Activated B cell treated with CpG ODN at 0.5 μM for 24 hours (primary cell): ENCODE measurements at places on chromosomes 4 and X.

DNA sequence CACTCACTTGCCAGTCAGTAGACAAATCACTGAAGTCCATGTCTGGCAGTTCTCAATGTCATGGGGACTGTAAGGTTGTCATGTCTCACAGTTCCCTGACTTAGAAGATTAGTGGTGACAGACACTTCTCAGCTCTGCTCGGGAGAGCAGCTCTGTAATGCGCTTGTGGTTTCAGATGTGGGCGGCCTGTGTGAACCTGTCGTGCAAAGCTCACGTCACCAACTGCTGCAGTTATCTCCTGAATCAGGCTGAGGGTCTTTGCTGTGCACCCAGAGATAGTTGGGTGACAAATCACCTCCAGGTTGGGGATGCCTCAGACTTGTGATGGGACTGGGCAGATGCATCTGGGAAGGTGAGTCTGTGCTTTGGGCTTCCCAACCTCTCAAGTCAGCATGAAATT lies at the start of gene IL9R:
Gene IL9R (plus strand): TSS at position 261 of the 400 bp plus-strand sequence. CDS start 64 bp downstream, at position 325.
- no peaks in the 10 kb centered on the region for H3K36me3 ChIP-seq
- no peak within 1 kb of the TSS for H3K27ac ChIP-seq
- DNase-seq: no peak
- H3K27me3 ChIP-seq: no peaks in the 10 kb centered on the region

GRCh38 chrX:20989361-20989760 lies 384.9 kb upstream of the CNKSR2 start:
- no peaks in the 10 kb centered on the region for H3K4me1 ChIP-seq
- H3K36me3 ChIP-seq: no peaks in the 10 kb centered on the region
- H3K27ac ChIP-seq: no peak overlapping the region
- no peak for DNase-seq

DNA sequence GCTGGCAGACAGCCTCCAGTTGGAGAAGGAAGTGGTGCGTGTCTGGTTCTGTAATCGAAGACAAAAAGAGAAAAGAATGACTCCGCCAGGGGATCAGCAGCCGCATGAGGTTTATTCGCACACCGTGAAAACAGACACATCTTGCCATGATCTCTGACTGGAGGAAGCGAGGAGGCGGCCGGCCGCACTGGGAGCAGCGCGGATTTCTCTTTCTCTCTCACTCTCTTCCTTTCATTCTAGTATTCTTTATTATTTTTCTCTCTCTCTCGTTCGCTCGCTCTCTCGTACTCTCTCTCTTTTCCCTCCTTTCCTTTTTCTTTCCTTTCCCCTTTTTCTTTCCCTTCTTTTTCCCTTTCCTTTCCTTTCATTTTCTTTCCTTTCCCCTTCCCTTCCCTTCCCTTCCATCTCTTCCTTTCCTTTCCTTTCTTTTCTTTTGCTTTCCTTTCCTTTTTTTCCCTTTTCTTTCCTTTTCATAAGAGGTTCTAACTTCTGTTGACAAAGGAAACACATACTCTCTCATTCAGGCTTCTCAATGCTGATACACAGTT lies 1.2 kb downstream of the POU3F4 start:
- H3K36me3 ChIP-seq: no peaks in the 10 kb centered on the region
- DNase-seq: no peak
- peaks cover 2% of the 10 kb centered on the region for H3K4me1 ChIP-seq
- H3K4me3 ChIP-seq: no peak overlapping the region
- no peak overlapping the region for H3K27ac ChIP-seq

GRCh38 chr4:78845472-78845871 lies 69.3 kb downstream of the BMP2K start:
- peak overlapping the region; percentile 38 for H3K4me3 ChIP-seq
- peak overlapping the region; percentile 50 for H3K27ac ChIP-seq
- peaks cover 45% of the 10 kb centered on the region for H3K36me3 ChIP-seq
- no peaks in the 10 kb centered on the region for H3K27me3 ChIP-seq
- DNase-seq: no peak

- H3K36me3 ChIP-seq: no peaks in the 10 kb centered on the region
- no peaks in the 10 kb centered on the region for H3K27me3 ChIP-seq
- no peak overlapping the region for H3K27ac ChIP-seq
- H3K4me1 ChIP-seq: no peaks in the 10 kb centered on the region
- DNase-seq: no peak
Observed at GRCh38 chr4:33013282-33013681, 2293.1 kb downstream of the PCDH7 start.

DNA sequence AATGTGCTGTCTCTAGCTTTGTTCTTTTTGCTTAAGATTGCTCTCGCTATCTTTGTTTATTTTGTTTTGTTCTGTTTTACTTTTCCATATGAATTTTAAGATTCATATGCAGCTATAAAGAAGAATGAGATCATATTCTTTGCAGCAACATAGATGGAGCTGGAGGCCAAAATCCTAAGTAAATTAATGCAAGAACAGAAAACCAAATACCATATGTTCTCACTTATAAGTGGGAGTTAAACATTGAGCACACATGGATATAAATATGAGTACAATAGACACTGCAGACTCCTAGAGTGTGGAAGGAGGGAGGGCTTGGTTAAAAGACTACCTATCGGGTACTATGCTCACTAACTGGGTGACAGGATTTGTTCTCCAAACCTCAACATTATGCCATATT lies 237.8 kb downstream of the TRAM1L1 start:
- no peaks in the 10 kb centered on the region for H3K36me3 ChIP-seq
- H3K4me1 ChIP-seq: no peaks in the 10 kb centered on the region
- no peak overlapping the region for H3K4me3 ChIP-seq
- no peaks in the 10 kb centered on the region for H3K27me3 ChIP-seq

DNA sequence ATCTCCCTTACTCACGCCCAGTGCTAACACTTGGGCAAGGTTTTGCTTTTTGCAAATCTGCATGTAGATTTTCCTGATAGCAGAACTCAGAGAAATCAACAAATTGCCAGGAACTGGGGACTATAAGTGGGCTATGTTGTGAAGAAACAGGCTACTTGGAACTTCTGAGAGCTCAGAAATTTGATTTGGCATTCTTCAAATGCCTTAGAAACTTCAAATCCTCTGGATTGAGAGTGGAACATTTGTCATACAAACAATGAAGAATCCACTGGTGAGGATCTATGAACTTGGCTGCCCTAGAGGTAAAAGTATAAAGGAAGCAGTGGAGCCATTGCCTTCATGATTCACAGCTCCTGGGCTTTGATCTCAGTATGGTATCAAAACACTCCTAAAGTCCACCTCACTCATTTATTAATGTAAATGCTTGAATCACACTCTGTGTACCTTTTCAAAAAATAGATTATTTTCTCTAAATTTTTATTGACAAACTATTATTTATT lies 126.0 kb downstream of the GLRA3 start:
- H3K36me3 ChIP-seq: no peaks in the 10 kb centered on the region
- no peaks in the 10 kb centered on the region for H3K4me1 ChIP-seq
- H3K4me3 ChIP-seq: no peak overlapping the region
- no peak overlapping the region for H3K27ac ChIP-seq
- H3K27me3 ChIP-seq: no peaks in the 10 kb centered on the region
- DNase-seq: no peak

DNA sequence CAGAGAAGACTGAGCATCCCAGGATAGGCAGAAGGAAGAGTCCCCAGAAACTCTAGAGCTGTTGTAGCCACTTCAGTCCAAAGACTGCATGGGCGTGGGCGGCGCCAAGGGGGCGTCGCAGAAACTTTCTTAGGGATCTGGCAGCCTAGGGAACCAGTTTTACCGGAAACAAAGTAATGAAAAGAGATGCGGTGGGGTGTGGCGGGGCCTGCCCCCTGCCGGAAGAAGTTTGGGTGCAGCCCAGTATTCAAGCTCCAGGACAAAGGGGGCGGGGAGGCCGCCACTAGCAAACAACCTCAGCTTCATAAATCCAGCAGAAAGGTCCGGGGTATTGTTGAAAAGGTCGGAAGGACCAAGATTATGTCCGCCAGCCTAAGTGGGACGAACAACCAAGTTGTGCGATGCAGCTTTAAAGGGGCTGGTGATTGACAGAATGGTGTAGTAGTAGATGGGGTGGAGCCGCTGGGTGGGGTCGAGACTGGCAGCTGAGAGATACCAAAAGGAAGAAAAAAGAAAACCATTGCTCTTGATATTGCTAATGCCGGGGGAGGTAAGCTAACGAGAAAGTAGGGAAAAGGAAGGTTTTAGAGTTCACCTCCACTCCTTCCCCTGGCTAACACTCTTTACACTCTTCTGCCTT lies 190.5 kb downstream of the RRAGB start:
- peak; percentile 34 for DNase-seq
- no peaks in the 10 kb centered on the region for H3K27me3 ChIP-seq
- peak overlapping the region; percentile 94 for H3K27ac ChIP-seq
- peaks cover 6% of the 10 kb centered on the region for H3K36me3 ChIP-seq

DNA sequence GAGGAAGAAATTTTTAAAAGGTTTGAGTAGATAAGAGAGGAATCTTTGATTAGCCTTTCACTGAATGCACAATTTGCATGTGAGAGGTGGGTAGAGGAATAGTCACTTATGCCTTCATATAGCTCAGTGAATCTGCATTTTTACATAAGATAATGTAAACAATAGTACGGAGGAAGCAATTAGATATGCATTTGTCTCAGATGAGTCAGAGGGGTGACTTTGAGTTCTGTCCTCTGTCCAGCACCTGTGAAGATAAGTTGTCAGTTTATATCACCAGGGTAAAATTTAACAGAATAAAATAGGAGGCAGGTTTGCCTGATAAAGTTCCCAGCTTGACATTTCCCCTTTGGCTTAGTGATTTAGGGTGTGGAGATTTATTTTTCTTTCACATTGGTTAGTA lies 841.9 kb downstream of the PCDH18 start:
- H3K4me1 ChIP-seq: no peaks in the 10 kb centered on the region
- H3K36me3 ChIP-seq: no peaks in the 10 kb centered on the region
- no peaks in the 10 kb centered on the region for H3K27me3 ChIP-seq
- H3K4me3 ChIP-seq: no peak overlapping the region

DNA sequence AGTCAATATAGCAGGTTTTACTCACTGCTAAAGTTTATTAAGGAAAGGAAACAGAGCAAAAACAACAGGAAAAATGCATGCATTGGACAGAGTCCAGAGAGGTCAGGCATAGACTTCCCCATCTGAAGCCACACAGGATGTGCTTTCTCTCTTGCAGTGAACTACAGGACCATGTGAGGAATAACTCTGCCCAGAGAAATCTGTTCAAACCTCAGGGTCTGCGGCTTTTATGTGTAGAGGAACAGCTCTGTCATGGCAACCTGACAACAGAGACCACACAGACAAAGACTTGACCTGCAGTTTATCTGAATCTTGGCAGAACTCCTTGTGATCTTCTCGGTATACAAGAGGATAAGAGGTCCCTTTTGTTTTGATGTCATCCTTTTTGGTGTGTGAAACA lies 46.3 kb upstream of the LONRF3 start:
- H3K4me1 ChIP-seq: no peaks in the 10 kb centered on the region
- no peak for DNase-seq
- no peak overlapping the region for H3K4me3 ChIP-seq
- no peaks in the 10 kb centered on the region for H3K36me3 ChIP-seq
- H3K27me3 ChIP-seq: no peaks in the 10 kb centered on the region
- H3K27ac ChIP-seq: no peak overlapping the region

DNA sequence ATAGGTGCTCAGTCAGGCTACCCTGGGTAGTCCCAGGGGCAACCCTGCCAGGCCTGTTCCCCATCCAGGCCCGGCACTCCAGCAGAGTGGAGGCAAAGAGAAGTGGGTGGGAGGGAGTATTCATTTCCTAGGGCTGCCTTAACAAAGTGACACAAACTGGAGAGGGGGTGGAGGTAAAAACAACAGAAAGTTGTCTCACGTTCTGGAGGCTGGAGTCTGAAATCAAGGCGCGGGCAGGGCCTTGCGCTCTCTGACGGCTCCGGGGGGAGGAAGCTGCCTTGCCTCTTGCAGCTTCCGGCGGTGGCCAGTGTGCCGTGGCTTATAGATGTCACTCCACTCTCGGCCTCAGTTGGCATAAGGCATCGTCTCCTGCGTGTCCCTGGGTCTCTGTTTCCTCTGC lies 90.8 kb downstream of the DCTD start:
- no peak overlapping the region for H3K4me3 ChIP-seq
- H3K4me1 ChIP-seq: peaks cover 6% of the 10 kb centered on the region
- H3K27me3 ChIP-seq: peaks cover 30% of the 10 kb centered on the region

DNA sequence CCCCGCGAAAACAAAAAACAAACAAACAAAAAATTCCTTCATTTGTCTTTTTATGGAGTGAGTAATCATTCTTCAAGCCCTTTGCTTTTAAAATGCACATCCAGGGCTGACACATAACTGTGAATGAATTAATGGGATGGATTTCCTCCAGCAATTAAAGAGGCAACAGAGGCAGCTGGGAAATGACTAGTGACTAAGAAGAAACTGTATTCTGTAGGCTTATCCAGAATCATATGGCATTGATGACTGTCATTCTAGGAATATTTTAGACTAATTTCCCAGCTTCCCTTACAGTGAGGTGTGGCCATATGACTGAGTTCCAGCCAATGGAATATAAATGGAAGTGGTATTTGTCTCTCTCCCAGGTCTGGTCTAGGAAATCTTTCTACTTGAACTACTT lies 46.8 kb upstream of the PDE5A start:
- no peak overlapping the region for H3K4me3 ChIP-seq
- no peaks in the 10 kb centered on the region for H3K27me3 ChIP-seq
- H3K4me1 ChIP-seq: no peaks in the 10 kb centered on the region
- H3K36me3 ChIP-seq: no peaks in the 10 kb centered on the region
- no peak for DNase-seq

DNA sequence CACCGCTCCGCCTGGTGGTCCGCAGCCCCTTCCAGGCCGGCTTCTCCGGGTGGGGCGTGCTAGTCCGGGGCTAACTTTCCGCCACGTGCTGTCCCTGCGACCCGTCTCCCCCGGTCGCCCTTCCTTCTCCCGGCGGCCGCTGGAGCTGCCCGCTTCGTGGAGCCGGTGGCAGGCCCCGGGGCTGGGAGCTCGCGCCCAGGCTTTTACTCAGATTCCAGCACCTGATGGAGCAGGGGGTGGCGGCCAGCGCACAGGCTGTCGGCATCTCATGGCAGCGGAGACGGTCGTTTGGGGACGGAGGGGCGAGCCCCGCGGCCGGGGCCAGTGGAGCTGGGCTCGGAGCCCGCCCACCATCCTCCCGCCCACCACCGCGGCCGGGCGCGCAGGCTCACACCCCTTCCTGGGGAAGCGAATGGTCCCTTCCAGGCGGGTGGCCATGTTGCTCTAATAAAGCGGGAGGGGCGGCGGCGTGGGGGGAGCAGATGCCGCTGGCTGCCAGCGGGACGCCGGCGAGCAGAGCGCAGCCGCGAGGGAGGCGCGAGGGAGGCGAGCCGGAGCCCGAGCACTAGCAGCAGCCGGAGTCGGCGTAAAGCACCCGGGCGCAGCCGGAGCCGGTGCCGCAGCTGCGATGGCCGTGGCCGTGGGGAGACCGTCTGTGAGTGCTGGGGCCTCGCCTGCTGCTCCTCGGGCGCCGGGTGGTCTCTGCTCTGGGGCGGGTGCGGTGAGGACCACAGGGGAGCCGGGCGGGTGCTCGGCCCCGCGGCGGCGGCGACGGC lies at the start of gene SEPTIN11:
Gene SEPTIN11 (plus strand): TSS at position 477 of the 776 bp plus-strand sequence. CDS start 152 bp downstream, at position 629.
- peak within 1 kb of the TSS; percentile 68 for H3K27ac ChIP-seq
- H3K36me3 ChIP-seq: peaks cover 4% of the 10 kb centered on the region
- peaks cover 15% of the 10 kb centered on the region for H3K4me1 ChIP-seq

GRCh38 chrX:52425775-52426174 lies 57.0 kb downstream of the XAGE2 start:
- no peak overlapping the region for H3K27ac ChIP-seq
- no peak for DNase-seq
- H3K4me3 ChIP-seq: no peak overlapping the region
- H3K4me1 ChIP-seq: no peaks in the 10 kb centered on the region
- no peaks in the 10 kb centered on the region for H3K27me3 ChIP-seq
- no peaks in the 10 kb centered on the region for H3K36me3 ChIP-seq

GRCh38 chr4:184421533-184422155 lies 52.7 kb downstream of the IRF2 start:
- peak overlapping the region; percentile 55 for H3K4me3 ChIP-seq
- H3K4me1 ChIP-seq: peaks cover 82% of the 10 kb centered on the region
- no peak for DNase-seq
